ENCODE measurements at places on chromosomes 16 and 17. TPM values are rescaled to one million over a fixed set of nuclear protein-coding genes. Genes with fewer than 3 reads are reported as not detected.

CDRT15 gene
- not detected for total RNA-seq

GPR139 gene
- total RNA-seq, result not detected

HCFC1R1 gene
- total RNA-seq, result 26.8 TPM

MPO gene
- total RNA-seq, result not detected

MYL11 gene
- 0.67 TPM for total RNA-seq

RHBDL1 gene
- total RNA-seq, result 0.94 TPM

CNTD1 gene
- not detected for total RNA-seq

All from activated naive CD4-positive, alpha-beta T cell treated with anti-CD3 and anti-CD28 coated beads for 36 hours (primary cell).